Activated CD4-positive, alpha-beta T cell treated with anti-CD3 and anti-CD28 coated beads, Interleukin-2, amount 50 U/mL, for 4 hours (primary cell): ENCODE measurements at places on chromosomes 7 and 10.

DNA sequence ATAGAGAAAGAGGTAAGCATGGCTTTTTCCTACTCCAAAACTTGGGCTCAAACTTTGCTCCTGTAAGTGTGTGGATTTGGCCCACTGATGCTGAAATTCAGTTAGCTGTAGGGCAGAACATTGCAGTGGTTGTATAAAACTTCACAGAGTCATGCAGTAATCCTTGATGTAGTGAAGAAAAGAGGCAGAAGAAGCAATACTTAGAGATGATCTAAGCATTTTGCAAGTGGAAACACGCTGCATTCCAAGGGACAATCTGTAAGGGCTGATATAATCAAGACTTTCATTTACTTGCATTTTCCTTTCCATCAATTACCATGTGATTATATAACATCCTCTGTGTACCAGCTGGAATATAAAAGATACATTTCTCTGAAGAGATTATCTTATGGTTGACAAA is 338.8 kb downstream of the DNAJB9 start:
- no peak for DNase-seq

DNA sequence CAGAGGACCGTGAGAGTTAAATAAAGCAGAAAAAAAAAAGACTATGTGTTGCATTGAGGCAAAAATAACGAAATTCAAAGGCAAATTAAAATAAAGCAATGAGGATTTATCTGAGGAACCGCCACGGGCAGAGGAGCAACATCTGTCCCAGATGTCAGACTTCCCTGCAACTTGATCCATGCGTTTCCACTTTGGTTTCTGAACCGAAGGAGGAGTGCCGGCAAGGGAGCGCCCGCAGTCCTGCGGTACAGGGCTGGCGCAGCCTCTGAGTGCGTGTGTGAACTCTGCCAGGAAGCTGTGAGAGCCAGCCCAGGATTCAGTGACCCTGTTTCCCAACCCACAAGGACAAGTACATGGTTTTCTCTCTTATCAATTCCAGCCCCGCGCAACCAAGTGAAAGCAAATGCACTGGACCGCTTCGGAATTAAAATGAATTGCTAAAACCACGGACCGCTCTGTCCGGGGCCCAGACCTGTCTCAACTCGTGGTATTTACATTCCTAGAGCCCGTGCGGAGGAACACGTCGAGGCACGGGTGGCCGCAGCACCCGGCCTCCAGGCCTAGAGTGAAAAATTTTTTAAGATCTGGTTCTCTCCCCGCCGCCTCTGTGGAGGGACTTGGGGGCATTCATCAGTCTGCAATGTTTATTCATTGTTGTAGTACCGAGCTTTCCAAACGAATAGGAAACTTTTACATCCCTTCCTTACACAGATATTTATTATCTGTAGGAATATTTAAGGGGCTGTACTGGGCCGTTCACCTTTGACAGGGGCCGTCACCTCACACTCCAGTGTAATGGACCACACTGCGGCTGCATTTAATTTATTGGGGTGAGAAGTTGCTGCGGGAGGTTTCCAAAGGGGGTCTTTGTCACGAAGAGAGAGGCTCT is 291.5 kb upstream of the NFE2L3 start:
- no peak for DNase-seq

DNA sequence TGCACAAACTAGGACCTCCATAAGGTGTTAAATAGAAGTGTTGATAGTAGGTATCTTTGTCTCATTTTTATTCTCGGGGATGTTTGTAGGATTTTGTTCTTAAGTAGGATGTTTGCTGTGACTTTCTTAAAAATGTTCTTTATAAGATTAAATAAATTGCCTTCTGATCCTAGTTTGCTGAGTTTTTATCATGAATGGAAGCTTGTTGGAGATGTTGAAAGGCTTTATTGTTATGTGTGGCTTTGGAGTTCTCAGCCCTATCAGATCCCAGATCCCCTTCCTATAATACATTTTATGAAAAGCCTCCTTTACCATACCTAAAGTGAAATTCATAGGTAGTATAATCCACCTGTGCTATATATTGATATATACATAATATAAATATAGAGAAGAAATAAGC is 40.1 kb downstream of the NHLRC2 start:
- no peak for DNase-seq

DNA sequence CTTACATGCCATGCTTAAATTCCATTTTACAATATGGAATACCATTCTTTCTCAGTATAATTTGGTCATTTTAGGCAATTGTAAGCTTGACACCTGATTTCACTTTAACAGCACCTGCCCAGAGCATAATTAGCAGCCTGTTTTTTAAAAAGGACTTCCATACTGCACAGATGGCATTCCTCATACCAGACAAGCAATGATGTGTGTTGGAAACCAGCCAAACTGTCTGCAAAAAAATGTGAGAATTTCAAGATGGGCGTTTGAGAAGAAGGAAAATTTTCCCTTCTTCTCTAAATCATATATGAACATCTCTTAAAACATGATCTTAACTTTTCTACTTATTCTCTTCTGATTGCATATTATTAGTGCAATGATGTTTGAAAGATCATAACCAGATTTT is 40.4 kb upstream of the AGMO start:
- DNase-seq, result no peak

- no peak for DNase-seq
Observed at GRCh38 chr7:100074841-100075240, 6.7 kb downstream of the ZNF3 start.

DNA sequence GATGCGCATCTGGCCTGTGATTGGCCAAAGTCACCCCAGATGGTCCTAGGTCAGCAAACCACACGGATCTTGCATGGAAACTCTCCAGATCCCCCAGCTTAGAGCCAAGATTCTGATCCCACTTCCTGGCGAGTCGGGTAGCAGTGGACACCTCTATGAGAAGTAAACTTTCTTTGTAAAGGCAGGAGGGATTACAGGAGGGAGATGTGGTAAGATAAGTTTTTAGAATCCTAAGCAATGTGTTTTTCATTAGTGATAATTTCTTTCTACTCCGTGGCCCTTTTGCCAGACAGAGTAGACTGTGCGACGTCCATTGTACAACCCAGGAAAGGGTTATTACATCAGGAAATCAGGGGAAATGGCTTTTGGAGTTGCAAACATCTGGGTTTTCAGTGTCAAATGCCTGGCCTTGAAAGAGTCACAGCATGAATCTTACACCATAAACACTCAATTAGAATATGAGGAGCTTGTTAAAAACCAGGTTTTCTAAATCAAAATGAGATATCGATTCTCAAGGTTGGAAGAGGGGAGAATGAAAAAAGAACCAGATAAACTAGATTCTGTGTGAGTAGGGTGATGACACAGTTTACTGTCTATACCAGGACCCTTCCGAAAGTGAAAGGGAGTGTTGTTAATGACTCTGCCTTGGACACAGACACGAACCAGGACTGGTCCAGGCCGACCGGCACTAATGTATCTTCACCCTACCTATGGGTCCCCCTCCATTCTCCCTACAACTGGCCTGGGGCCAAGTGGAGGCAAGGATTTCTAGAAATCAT is 61.9 kb upstream of the WAC start:
- DNase-seq, result no peak

- no peak for DNase-seq
Observed at GRCh38 chr7:151453326-151453791, 13.4 kb upstream of the CRYGN start.

DNA sequence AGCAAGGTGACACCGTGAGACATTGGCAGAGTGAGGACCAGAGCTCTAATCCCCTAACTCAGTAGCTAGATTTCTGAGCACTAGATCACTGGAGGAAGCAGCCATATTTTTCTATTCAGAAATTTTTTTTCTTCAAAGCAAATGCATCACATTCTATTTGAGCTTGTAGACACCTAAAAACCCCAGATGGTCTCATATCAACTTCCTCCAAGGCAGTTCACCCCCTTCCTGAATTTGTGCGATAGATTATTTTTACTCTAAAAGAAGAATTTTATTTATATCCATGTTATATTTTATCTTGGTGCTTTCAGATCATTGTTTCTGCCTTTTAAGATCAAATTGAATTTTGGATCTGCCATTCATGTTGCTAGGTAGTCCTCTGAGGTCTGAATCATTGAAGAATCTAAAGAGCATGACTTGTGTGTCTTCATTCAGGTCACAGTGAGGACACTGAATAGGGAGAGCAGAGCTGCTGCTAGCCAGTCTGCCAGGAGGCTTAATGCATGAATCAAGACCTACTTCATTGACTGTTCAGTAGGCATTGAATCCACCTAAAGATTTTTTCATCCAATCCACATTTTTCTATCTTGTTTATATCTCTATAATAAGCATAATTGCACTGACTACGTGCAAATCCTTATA is 92.9 kb upstream of the LRRTM3 start:
- DNase-seq, result no peak

DNA sequence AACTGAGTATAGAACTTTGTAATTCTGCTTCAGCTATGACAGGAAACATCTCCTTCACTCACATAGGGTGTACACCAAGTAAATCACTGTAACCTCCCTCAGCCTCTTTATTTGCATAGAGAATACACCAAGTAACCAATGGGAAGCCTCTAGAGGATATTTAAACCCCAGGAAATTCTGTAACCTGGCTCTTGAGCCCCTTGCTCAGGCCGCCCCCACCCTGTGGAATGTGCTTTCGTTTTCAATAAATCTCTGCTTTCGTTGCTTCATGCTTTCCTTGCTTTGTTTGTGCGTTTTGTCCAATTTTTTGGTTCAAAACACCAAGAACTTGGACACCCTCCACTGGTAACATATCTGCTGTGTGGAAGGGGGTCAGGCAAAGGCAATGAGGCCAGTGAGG is 60.2 kb downstream of the CLRN3 start:
- no peak for DNase-seq

GRCh38 chr10:51119441-51119840 is 45.2 kb downstream of the PRKG1 start:
- no peak for DNase-seq

- DNase-seq, result no peak
Observed at GRCh38 chr7:75823198-75823910, 9.7 kb upstream of the CCL24 start.

- DNase-seq, result no peak
Observed at GRCh38 chr7:46675456-46675855, 754.4 kb upstream of the IGFBP3 start.

- no peak for DNase-seq
Observed at GRCh38 chr10:123922126-123922525, 30.5 kb upstream of the CPXM2 start.

DNA sequence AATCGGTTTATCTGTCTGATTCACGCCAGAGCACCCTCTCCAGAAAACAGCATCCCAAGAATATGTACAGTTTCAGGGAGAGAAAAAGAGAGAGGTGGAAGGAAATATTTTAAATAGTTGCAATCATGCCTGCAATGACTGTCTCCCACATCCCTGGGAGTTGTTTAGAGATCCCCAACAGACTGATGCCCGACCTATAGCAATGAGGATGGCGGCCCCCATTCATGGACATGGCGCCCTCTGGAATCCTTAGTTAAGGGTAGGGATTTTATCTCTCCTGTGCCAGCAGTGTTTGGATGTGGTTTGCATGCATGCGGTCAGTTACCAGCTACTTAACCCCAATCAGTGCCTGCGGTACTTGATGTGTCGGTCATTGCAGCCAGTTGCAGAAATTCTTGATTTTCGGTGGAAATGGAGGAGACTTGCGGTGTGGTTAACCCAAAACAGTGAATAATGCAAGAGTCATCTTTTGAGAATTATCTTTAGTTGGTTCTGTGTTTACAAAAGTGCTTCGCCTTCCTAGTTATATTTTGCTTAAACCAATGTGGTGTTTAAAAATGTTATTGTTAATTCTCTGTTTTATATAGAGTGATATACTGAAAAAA is 186.0 kb upstream of the TCF7L2 start:
- DNase-seq, result no peak

DNA sequence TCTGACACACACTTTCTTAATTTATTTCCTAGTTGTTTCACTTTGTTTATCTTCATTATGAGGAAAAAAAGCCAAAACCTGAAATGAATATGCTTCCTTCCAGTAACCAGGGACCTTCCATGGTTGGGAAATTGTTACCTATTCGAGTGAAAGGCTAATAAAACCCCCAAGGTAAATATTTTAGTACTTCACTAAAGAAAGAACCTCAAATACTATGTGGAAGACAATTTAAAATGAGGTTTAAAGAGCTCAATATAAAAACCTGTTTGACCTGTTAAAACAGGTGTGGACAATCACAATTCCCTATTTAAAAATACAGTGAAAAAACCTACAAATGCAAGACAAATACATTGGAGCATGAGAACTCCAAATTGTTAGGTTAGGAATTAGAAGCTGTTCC is 192.6 kb downstream of the CFTR start:
- no peak for DNase-seq

DNA sequence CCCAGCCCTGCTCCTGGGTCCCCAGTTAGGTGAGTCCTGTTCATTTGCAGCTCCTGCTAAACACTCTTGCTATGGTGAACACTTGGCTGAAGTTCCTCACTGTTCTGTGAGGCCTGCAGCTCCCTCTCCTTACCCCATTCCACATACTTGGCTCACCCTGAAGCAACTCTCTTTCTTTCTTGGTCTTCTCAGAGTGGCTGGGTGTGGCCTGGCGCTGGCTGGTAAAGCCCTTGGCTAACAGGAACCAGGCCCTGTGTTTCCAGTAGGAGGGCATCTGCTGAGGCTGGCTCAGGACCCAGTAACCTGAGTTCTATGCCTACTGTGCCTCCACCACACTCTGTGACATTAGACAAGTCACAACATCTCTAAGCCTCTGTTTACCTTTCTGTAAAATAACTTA is 53.1 kb upstream of the COL13A1 start:
- no peak for DNase-seq

GRCh38 chr10:116076621-116077020 is 196.4 kb downstream of the GFRA1 start:
- DNase-seq, result no peak

DNA sequence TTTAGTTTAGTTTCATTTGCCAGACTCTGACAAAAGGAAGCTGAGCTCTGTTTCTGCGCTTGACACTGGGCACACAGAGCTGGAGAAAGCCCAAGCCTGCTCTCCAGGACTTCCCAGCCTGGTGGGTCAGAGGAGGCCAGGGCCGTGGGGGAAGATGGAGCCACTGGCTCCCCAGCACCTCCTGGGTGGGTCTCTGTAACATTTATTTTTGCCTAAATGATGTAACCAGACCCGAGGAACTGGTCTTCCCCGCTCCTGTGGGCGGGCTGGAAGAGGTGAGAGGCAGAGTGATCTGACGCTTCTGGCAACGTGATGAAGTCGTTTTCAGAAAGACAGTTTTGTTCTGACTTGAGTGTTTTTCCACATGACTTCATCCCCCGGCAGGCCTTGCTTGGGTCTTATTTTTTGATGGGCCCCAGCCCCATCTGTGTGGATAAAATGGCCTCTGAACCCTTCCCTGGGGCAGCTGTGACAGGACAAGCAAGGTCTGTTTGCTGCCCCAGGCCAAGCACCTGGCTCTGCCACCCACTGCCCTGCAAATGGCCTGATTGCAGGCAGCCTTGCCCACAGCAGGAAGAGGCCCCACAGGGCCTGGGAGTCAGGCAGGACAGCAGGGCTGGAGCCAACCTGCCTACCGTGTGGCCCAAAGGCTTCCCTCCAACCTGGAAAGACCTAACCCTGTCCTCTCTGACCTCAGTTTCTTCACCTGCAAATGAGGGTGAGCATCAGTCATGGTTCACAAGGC is 304.9 kb upstream of the ZMIZ1 start:
- no peak for DNase-seq

- no peak for DNase-seq
Observed at GRCh38 chr7:132618271-132618955, 42.1 kb upstream of the PLXNA4 start.
